ENCODE measurements at places on chromosomes 4 and X.

- DNase-seq: no peak
Observed at GRCh38 chr4:16006771-16007446, 43.9 kb upstream of the FGFBP2 start.

GRCh38 chr4:81042578-81043365 lies 12.3 kb downstream of the BMP3 start:
- no peak for DNase-seq

GRCh38 chr4:53315300-53315699 lies 50.6 kb downstream of the SCFD2 start:
- no peak for DNase-seq

- no peak for DNase-seq
Observed at GRCh38 chr4:43682551-43682950, 766.1 kb downstream of the KCTD8 start.

DNA sequence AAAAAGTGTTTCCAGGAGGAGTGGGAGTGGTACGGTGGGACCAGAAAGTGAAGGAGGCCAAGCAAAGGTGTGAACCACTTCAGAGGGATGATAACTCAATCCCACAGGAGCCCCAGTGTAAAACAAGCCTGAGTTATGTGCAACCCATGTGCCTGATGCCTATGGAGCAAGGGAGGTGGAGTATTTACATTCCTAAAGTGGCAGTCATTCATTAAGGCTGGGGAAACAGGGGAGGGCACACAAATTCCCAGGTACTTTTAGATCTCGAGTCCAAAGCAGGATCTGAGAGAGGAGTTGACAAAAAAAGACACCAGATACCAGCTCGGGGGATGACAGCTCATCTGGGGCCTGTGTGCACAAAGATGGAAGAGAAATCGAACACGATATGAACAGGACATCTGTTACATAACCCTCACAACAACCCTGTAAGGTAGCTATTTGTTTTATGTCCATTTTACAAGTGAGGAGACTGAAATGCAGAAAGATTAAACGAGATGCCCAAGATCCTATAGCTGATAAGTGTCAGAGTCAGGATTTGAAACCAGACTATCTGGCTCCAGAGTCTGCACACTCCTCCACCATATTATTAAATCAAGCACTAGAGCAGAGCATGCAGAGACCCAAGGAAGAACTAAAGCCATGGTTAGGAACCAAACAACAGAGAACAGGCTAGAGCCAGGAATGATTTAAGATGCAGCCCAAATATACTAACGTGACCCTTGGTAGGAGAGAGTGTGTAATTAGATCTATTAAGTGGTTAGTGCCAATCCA lies 91.9 kb upstream of the MAPK10 start:
- DNase-seq: no peak

GRCh38 chrX:115330498-115331168 lies 41.1 kb downstream of the LUZP4 start:
- peak; percentile 44 for DNase-seq

DNA sequence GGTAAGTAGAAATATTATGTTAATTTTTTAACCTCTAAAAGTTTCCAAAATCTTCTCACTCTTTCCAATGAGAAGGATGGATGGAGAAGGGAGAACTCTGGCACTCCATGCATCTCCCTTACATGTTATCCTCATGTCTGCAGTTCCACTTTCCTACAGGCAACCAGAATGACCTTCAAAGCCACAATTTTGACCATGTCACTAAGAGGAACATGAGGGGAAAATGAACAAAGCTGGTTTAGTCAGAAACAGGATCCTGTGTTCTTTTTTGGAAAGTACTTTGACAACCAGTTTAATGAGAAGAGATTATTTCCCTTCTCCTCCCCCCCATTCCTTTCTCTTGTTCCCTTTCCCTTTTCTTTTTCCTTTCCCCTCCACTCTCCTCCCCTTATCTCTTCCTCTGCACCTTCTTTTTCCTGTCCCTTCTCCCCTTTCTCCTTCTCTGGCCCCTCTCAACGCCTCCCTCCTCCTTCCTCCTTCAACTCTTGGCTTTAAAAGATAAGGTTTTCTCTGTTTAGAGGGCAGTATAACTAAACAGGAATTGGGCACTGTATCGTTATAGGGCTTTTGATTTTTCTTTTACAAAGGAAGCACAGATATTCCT lies 42.5 kb downstream of the DTHD1 start:
- no peak for DNase-seq

DNA sequence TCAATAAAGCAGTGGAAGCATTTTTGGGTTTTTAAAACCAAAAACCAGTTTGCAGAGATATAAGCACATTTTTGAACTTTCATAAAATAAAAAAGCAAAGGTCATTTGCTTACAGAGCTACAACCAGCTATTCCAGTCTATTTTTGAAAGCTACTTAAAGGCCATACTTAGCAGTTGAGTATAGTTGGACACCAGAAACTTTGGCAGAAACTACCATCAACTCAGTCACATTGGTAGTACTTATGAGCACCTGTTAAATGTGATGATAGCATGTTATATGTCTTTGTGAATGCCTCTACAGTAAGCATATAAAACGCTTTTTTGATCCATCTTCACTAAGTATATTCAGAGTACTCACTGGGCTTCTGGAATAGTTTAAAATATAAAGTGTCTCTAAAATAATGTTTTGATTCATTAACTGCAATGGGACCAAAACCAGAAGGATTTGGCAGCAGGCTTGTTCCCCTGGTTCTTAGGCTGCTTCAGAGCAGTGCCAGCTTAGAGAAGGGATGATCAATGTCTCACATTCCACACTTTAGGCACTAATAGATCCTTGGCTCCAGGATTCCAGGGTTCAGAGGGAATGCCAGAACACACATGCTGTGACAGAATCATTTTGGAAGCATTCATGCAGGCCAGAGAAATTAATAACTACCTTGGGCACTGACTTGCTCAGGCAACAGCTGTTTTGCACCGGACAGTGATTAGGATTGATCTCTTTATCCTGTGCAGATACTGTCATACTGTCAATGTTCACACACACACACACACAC lies 103.9 kb downstream of the IQCM start:
- no peak for DNase-seq

- peak; percentile 14 for DNase-seq
Observed at GRCh38 chrX:275967-276580, 5.1 kb upstream of the PLCXD1 start.

All from fibroblast of skin of left quadriceps (primary cell).